ENCODE measurements at places on chromosomes 7 and 10.

GRCh38 chr7:157494506-157495176 lies 157.8 kb downstream of the DNAJB6 start:
- DNase-seq = peak; percentile 23

DNA sequence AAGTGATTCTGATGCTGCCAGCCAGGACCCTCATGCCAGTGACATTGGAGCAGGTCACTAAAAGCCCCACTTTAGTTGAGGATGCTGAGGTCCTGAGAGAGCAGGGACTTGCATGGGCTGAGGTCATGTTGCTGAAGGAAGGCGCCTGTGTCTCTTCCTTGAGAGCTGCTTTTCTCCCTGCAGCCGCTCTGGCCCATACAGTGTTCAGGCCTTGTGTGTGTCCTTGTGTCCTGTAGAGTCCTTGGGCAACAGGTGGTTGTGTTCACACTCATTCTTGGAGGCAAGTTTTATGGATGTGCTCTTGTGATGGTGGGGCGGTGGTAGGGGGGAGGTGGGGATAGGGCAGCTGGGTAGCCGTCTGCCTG lies 33.3 kb downstream of the TSPAN14 start:
- no peak for DNase-seq

- DNase-seq = no peak
Measured at GRCh38 chr10:119051775-119052174, 22.3 kb downstream of the NANOS1 start.

GRCh38 chr10:48632166-48632565 lies 27.3 kb upstream of the ARHGAP22 start:
- DNase-seq = no peak

DNA sequence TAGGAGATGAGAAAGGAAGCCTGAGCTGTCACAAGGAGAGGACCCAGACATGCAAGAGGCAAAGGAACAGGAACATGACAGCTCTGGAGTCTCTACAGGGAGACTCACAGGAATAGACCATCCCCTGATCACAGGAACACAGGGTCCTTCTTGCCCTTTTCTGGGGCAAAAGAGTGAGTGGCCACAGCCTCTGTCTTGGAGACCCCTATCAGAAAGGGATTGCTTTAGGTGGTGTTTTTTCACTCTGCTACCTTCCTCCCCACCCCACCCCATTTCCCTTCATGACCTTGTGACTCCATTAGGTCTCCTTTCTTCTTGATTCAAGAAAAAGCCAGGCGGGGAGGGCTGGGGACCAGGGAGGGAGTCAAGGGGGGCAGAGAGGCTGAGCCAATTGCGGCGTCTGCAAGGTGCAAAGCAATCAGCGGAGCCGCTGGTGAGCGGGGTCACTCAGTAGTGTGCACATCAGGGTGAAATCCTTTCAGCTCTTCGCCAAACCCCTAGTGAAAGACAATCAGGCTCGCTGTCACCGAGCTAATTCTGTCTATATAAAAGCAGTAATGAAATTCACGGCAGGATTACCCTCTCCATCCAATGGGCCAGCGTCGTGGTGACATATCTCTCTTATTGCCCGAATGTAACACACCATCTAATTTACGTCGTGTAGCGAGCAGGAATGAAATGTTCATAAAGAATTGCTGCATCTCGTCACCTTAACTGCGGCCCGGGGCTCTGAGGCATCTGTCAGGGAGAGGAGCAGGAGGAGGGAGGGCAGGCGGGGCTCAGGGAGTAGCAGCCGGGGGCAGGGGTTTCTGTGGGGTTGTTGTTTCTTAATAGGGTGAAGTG lies 31.5 kb upstream of the BTRC start:
- DNase-seq = no peak

Data from renal pelvis (tissue), 12 donors.